T-cell (primary cell): ENCODE measurements at places on chromosomes 2 and 18. TPM values are rescaled to one million over a fixed set of nuclear protein-coding genes. Genes with fewer than 3 reads are reported as not detected.

DNA sequence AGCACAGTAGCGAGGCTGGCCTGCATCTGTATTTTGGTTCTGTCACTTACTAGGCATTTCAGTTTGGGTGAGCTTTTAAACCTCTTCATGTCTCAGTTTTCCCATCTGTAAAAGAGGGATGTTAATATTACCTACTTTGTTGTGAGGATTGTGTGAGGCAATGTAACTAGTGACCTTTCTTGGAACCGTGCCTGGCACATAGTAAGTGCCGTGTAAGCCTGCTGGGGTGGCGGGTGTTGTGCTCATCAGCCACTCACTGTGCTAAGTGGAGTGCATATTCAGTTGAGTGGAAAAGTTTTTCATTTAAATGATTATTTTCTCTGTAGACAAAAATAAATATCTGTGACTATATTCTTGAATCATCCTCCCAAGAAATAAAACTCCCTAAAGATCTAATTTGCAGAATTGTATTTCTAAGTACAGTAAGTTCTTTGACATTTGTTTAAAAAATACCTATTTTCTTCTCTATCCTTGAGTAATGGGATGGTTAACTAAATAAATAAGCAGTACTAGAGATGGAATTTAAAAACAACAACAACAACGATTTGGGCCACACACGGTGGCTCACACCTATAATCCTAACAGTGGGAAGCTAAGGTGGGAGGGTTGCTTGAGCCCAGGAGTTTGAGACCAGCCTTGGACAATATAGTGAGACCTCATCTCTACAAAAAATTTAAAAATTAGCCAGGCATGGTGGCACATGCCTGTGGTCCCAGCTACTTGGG, 56.7 kb downstream of the MALT1 start:
- no peak for DNase-seq

PRKCE gene
- total RNA-seq = 27.9 TPM

REG3G gene
- total RNA-seq = 0.38 TPM

ALMS1 gene
- total RNA-seq = 25.1 TPM

DNA sequence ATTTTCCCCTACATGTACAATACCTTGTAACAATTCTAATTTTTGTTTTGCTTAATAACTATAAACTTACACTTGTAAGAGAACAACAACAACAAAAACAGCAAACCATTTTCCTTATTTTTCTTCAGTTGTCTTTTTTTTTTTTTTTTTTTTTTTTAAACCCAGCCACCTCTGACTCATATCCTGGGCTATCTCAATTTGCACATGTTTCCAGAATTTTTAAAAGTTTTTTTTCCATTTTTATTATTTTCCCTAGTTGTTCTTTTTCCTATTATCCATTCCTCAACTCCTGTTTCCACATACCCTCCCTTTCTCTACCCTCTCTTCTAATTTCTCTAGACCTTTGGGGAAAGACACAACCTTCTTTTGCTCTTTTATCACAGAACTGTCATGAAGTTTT, 112.5 kb downstream of the EFEMP1 start:
- DNase-seq = no peak
